Activated CD8-positive, alpha-beta T cell treated with anti-CD3 and anti-CD28 coated beads for 36 hours (primary cell): ENCODE measurements at places on chromosomes 3 and 15. TPM values are rescaled to one million over a fixed set of nuclear protein-coding genes. Genes with fewer than 3 reads are reported as not detected.

GRCh38 chr15:84016371-84016770 lies 219.2 kb upstream of the GOLGA6L4 start:
- H3K36me3 ChIP-seq, result no peaks in the 10 kb centered on the region
- H3K27me3 ChIP-seq, result peaks cover 4% of the 10 kb centered on the region
- H3K4me1 ChIP-seq, result no peaks in the 10 kb centered on the region
- DNase-seq, result no peak
- H3K27ac ChIP-seq, result no peak overlapping the region

The C3orf70 gene
- total RNA-seq, result 0.04 TPM

GRCh38 chr3:56826831-56827722 lies 25.3 kb upstream of the ARHGEF3 start:
- H3K36me3 ChIP-seq, result no peaks in the 10 kb centered on the region
- no peak for DNase-seq
- no peaks in the 10 kb centered on the region for H3K27me3 ChIP-seq
- peaks cover 44% of the 10 kb centered on the region for H3K4me1 ChIP-seq

The CCK gene
- total RNA-seq, result not detected

DNA sequence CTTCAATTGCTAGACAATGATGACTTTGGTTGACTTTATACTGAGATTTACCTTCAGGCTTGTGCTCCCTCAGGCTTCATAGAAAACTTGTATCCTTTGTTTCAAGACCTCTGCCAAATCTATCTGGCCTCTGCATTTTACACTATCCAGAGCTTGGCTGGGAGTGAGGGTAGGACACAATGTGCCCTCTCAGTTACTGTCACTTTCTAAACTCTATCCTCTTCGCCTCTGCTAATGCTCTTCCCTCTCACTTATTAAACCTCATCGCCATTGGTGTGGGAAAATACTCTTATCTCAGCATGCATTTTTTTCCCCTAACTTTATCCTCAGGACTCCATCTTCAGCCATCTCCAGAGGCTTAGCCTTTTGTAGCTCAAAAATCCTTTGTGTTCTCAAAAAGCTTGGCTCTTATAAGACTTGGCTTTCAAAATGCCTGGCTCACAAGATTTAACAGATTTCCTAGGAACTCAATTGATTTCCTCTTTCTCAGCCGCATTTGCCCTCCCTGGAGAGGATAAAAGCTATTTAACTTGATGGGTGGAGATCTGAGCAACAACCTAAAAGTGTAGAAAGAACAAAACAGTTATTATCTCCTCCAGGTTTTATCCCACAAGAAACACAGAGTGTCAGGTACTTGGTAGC lies 28.3 kb downstream of the SUCNR1 start:
- H3K4me3 ChIP-seq, result no peak overlapping the region
- DNase-seq, result no peak
- H3K27me3 ChIP-seq, result no peaks in the 10 kb centered on the region
- no peaks in the 10 kb centered on the region for H3K36me3 ChIP-seq
- no peak overlapping the region for H3K27ac ChIP-seq
- peaks cover 10% of the 10 kb centered on the region for H3K4me1 ChIP-seq

GRCh38 chr3:117603097-117603496 lies 893.5 kb downstream of the TUSC7 start:
- no peak for DNase-seq
- no peak overlapping the region for H3K27ac ChIP-seq
- no peak overlapping the region for H3K4me3 ChIP-seq
- H3K4me1 ChIP-seq, result no peaks in the 10 kb centered on the region

GRCh38 chr3:192482809-192483208 lies 244.5 kb downstream of the FGF12 start:
- H3K4me3 ChIP-seq, result no peak overlapping the region
- no peak for DNase-seq
- H3K4me1 ChIP-seq, result no peaks in the 10 kb centered on the region

- no peak overlapping the region for H3K27ac ChIP-seq
- peaks cover 4% of the 10 kb centered on the region for H3K4me1 ChIP-seq
- no peaks in the 10 kb centered on the region for H3K36me3 ChIP-seq
- H3K27me3 ChIP-seq, result no peaks in the 10 kb centered on the region
- H3K4me3 ChIP-seq, result no peak overlapping the region
Measured at GRCh38 chr3:129616713-129617112, 10.2 kb upstream of the PLXND1 start.

- H3K36me3 ChIP-seq, result no peaks in the 10 kb centered on the region
- no peak for DNase-seq
- peaks cover 9% of the 10 kb centered on the region for H3K4me1 ChIP-seq
- peaks cover 47% of the 10 kb centered on the region for H3K27me3 ChIP-seq
- no peak overlapping the region for H3K27ac ChIP-seq
Measured at GRCh38 chr3:138962854-138963560, 16.0 kb downstream of the FOXL2NB start.

DNA sequence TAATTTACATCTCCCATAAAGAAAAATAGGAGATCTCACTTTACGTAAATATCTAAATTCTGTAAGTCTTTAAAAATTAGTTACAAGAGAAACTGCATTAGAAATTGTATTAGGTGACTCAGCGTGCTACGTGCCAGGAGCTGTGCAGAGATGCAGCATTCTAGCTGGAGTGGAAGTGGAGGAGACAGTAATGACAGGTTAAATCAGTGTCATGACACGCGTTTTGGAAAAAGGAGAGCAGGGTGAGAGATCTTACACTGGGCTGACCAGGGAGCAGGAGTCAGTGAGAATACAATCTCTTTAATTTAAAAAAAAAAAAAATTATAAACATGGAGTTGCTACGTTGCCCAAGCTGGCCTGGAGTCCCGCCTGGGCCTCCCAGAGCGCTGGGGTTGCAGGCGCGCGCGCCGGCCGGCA lies 635 bp downstream of the TUBGCP5 start:
- peaks cover 28% of the 10 kb centered on the region for H3K4me1 ChIP-seq
- DNase-seq, result no peak
- peaks cover 23% of the 10 kb centered on the region for H3K36me3 ChIP-seq
- peak overlapping the region; percentile 96 for H3K27ac ChIP-seq
- H3K4me3 ChIP-seq, result peak overlapping the region; percentile 93

The TERC gene
- total RNA-seq, result 21.7 TPM

- no peaks in the 10 kb centered on the region for H3K36me3 ChIP-seq
- no peaks in the 10 kb centered on the region for H3K4me1 ChIP-seq
- DNase-seq, result no peak
- H3K27me3 ChIP-seq, result no peaks in the 10 kb centered on the region
Measured at GRCh38 chr3:176106380-176106779, 1090.9 kb downstream of the TBL1XR1 start.

The PODXL2 gene
- 1.1 TPM for total RNA-seq

GRCh38 chr15:95880630-95881029 lies 449.9 kb upstream of the NR2F2 start:
- DNase-seq, result no peak
- H3K27me3 ChIP-seq, result no peaks in the 10 kb centered on the region
- H3K27ac ChIP-seq, result no peak overlapping the region
- H3K4me1 ChIP-seq, result peaks cover 17% of the 10 kb centered on the region
- H3K4me3 ChIP-seq, result no peak overlapping the region

The IGSF10 gene
- total RNA-seq, result not detected

DNA sequence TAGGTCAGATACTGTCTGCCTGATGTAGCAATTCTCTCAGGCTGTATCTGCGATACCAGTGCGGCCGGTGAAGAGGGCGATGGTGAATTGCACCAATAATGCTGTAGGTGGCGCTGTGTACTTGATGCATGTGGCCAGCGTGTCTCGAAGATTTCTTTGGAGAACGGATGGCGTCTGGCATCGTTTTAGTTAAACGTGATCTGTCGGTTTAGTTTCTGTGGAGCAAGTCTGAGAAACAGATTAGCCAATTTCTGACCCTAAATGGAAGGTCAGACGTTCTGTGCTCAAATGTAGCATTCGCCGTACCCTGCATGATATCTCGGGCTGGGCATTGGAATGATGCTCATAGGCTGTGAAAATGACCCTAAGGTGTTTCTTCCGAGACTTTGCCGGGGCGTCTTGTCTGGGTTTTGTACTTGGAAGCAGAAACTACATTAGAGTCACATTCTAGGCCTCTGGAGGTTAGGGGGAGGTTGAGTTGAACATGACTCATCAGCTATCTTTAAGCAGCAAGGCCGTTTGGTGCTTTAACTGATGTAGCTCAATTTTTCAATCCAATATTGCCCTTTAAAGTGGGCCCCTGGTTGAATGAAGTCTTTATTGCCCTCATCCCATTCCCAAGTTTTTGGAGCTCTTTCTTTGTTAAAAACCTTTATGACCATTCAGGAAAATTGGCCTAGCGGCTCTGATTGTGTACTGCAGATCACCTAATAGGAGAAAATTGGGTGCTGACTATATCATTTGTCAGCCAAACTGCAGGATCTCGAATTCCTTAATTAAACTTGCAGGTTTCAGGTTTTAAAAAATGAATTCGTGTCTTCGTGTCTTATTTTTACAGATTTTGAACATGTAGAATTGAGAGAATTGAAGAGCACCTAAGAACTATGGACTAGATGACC lies 80.0 kb downstream of the SQOR start:
- H3K27ac ChIP-seq, result no peak overlapping the region
- H3K36me3 ChIP-seq, result no peaks in the 10 kb centered on the region
- H3K4me3 ChIP-seq, result no peak overlapping the region

DNA sequence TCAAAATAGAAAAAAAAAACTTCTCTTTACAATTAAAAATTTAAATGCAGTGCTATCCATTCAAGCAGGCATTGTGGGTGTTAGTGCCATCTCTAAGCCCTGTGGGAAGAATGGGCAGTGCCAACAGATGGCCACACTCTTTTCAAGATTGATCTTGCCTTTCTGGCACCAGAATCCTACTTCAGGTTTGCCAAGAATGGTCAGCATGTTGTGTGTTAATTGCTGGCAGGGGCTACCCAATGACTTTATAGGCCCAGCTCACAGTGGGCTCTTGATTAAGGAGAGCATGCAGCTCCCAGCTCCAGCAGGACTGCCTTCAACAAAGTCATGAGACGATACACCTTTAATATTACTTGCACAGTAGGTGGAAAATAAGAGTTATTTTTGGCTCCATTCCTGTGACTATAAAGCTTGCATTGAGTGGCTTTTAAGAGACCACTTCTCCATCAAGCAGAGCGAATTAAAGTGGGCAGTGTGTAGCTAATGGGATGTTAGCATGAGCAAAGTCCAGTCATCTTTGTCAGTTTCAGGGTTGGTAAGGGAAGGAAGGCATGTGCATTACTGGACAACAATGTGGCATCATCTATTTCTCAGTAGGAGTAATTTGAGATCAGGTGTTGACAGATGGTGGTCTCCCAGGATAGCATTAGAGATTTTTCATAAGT lies 476.8 kb downstream of the C3orf38 start:
- no peaks in the 10 kb centered on the region for H3K27me3 ChIP-seq
- DNase-seq, result no peak
- no peak overlapping the region for H3K4me3 ChIP-seq
- H3K27ac ChIP-seq, result no peak overlapping the region
- H3K36me3 ChIP-seq, result no peaks in the 10 kb centered on the region

- peaks cover 1% of the 10 kb centered on the region for H3K36me3 ChIP-seq
- peak overlapping the region; percentile 26 for H3K27ac ChIP-seq
- H3K4me1 ChIP-seq, result peaks cover 26% of the 10 kb centered on the region
Measured at GRCh38 chr3:108175352-108175751, 46.9 kb downstream of the IFT57 start.

DNA sequence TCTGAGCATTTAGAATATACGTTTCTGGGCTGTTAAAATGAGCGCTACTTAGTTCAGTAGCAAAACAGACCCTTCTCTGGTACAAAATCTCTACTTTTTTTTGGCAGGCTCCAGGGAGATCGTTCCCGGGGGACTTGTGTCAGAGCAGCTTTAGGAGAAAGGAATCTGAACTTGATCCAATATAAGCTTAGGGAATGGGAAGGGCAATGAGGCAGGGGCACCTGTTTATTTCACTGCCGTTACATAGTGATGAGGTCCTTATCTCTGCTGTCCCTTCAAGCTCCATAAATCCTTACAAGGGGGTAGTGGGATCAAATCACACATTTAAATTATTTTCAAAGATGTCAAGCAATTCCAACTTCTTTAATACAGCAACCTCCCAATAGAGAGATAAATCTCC lies 128.7 kb upstream of the BNIP2 start:
- H3K27me3 ChIP-seq, result peaks cover 3% of the 10 kb centered on the region
- no peak overlapping the region for H3K4me3 ChIP-seq

The SLC28A1 gene
- total RNA-seq, result not detected

The INKA1 gene
- 1.8 TPM for total RNA-seq

- H3K36me3 ChIP-seq, result no peaks in the 10 kb centered on the region
- H3K4me3 ChIP-seq, result no peak overlapping the region
- no peaks in the 10 kb centered on the region for H3K4me1 ChIP-seq
- peaks cover 1% of the 10 kb centered on the region for H3K27me3 ChIP-seq
- H3K27ac ChIP-seq, result no peak overlapping the region
Measured at GRCh38 chr15:83462026-83462425, 14.9 kb downstream of the SH3GL3 start.

DNA sequence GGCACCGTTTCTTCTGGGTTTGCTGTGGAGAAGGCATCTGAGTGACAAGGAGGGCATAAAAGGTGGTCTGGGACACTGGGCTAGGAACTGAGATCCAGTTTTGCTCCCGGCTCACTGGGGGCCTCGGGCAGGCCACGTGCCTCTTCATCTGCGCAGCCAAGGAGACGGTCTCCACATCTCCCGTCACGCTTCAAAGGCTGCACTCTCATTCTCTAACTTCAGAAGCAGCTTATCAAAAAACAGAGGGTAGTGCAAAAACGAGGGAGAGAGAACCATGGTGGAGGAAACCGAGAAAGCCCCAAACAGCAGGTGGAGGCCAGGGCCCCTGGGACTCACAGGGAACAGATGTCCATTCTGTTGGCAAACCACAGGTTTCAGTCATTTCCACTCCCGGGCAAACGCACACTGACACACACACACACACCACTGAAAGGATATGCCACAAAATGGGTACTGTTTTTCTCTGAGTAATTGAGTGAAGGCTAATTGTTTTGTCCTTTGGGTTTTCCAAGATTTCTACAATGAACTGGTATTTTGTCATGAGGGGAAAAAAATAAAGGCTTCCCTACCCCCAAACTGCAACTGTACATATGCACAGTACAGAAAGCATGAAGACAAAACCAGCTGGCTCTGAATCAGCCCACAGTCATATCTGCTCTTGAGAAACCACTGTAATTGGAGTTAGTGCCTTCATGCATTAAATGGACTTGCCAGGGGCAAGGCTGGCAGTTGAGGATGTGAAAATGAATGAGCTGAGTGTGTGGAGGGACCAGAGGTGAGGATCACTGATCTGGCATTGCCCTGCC lies 71.9 kb downstream of the MGLL start:
- H3K4me3 ChIP-seq, result no peak overlapping the region
- no peak overlapping the region for H3K27ac ChIP-seq
- H3K27me3 ChIP-seq, result peaks cover 4% of the 10 kb centered on the region
- DNase-seq, result peak; percentile 43

The SCN11A gene
- total RNA-seq, result not detected

DNA sequence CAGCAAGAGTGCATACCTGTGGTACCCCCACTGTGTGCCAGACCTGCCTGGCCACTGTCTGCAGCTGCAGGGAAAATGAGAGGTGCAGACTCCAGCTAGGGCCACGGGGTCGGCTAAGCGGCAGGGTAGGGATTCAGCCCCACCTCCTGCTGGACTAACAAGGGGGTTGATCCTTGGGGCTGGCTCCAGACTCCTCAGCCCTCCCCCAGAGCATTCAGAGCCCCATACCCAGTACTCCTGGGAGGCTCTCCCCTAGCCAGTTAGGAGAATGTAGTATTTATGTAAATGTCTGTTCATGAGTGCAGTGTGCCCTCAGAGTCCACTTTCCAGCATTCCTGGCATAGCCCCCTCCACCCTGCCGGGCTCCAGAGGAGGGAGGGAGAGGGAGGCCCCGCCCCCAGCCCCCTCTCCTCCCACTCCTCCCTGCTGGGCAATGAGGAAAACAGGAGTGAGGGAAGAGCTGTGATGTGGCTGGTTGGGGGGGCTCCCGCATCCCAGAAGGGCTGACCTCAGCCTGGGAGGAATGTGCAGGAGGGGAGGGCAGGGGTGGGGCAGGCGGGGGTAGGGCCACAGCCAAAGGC lies 4.5 kb upstream of the SEMA3B start:
- H3K4me1 ChIP-seq, result peaks cover 4% of the 10 kb centered on the region
- H3K4me3 ChIP-seq, result no peak overlapping the region
- H3K27ac ChIP-seq, result no peak overlapping the region
- DNase-seq, result no peak
- H3K36me3 ChIP-seq, result no peaks in the 10 kb centered on the region
